NCI-H1694 treated with DMSO at 0.1 percent for 48 hours (cell line): ENCODE measurements at places on chromosomes 3 and 15.

DNA sequence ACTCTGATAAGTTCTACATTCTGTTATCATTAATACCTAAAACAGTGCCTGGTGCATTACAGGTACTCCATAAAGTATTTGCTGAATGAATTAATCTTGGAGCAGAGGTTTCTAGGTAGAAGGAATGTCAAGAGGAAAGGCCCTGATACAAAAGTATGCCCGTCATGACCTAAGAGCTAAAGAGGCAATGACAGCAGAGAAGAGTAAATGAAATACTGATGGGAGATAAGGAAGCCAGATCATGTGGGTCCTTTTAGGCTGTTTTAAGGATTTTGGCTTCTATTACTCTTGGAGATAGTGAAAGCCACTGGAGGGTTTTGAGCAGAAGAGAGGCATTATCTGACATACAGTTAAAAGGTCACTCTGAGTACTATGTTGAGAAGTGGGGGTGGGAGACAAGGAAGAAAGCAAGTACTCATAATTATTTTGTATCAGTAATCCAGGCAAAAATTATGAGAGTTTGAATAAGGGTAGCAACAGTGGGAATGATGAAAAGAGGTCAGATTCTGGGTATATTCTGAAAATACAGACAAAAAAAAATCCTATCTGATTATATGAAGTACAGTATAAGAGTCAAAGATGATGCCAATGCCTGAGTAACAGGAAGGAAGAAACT is 48.3 kb downstream of the DENND4A start:
- no peak for DNase-seq

- DNase-seq = no peak
Measured at GRCh38 chr3:56985460-56985859, 75.0 kb upstream of the SPATA12 start.

GRCh38 chr3:59277201-59277600 is 227.4 kb upstream of the CFAP20DC start:
- DNase-seq = no peak

- no peak for DNase-seq
Measured at GRCh38 chr3:127036209-127037020, 53.5 kb downstream of the PLXNA1 start.

- DNase-seq = no peak
Measured at GRCh38 chr15:67143646-67144045, 78.2 kb downstream of the SMAD3 start.

- no peak for DNase-seq
Measured at GRCh38 chr15:65085990-65086679, 9.6 kb downstream of the KBTBD13 start.

- no peak for DNase-seq
Measured at GRCh38 chr15:68997050-68997449, 17.4 kb upstream of the NOX5 start.

DNA sequence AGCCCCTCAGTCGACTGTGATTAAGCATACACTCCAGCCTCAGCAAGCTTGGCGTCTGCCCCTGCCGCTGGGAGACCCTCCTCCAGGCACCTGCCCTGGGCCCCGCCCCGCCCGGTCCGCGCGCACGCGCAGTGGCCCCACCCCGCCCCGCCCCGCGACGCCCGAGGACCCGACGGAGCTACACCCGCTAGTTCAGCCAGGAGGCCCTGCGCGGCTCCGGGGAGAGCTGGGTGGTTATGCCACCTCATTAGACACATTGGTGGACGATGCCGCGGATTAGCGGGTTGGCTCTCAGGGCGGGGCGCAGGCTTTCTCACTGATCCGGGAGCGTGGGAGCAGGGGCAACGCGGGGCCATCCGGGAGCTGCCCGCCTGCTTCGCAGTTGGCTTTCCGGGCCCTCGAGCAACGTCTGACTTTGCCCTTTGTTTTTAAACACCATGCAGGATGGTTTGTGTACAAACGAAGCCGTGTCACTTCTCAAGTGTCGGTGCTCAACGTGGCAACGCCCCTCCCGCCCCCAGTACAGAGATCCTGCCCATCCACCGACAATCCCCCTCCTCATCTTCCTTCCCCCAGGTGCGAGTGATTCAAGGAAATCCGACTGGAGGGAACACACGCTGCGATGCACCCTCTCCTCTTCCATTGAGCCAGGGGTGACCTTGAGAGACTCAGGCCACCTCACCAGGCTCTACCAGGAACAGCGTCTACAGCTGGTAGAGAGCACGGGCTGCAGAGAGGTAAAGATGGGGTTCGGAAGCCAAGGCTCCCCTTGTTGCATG is 109.3 kb downstream of the SHQ1 start:
- no peak for DNase-seq

DNA sequence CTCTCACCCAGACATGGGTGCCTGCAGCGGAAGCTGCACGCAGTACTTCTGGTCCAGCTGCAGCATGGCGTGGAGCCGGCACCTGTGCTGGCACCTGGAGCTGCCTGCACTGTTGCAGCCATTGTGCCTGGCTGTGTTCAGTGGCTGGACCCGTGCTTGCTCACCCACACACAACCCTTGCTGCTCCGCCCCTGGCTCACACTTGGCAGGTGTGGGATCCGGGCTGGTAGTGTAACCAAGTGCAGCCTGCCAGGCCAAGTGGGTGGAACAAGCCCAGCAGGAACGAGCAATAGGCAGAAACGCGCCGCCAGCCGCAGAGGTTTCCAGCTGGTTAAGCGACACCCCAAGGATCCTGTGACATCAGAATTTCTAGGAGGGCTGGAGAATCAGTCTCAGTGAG is 11.2 kb upstream of the SCAPER start:
- no peak for DNase-seq

GRCh38 chr3:145963111-145963510 is 197.9 kb downstream of the PLOD2 start:
- no peak for DNase-seq

GRCh38 chr3:138724443-138724842 is 110.3 kb downstream of the PIK3CB start:
- no peak for DNase-seq

DNA sequence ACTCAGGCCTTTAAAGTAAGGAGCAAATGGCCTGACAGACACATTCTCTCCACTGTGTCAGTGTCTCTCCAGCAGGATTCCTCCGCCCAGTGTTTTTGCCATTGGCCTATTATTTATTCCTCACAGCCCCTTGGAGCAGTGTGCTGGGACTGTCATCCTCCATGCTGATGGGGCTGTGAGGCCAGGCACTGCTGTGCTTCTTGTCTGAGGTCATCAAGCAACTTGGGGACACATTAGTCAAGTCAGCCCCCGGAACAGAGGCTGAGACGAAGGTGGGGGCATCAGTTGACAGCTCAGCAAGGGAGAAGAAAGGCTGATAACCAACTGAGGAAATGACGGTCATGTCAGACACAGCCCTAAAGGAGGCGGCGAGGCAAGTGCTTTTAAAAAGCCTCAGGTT is 67.4 kb downstream of the XXYLT1 start:
- DNase-seq = no peak

GRCh38 chr15:61182946-61183345 is 46.2 kb downstream of the RORA start:
- DNase-seq = no peak

GRCh38 chr3:137105277-137105977 is 147.6 kb downstream of the IL20RB start:
- DNase-seq = peak; percentile 88

DNA sequence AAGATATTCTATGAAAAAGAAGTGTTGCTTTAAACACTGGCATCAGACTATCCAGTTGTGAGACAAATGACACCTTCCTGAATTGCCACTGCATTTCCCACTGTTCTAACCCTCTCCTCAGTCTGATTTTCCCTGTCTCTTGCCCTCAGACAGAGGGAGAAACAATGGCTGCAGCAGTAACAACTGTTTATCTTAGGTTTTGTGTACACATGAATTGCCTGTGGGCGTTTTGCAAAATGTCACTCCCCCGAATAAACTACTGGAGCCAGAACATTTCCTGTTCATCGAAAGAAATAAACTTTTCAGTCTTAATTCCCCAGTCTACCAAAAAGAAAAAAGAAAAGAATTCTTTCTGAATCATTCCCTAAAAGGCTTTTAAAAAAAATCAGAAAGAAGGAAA is 155.1 kb downstream of the MAGI1 start:
- DNase-seq = no peak

- DNase-seq = no peak
Measured at GRCh38 chr3:182650568-182651128, 142.7 kb upstream of the ATP11B start.

- no peak for DNase-seq
Measured at GRCh38 chr15:40871749-40872617, 2.1 kb downstream of the RHOV start.

DNA sequence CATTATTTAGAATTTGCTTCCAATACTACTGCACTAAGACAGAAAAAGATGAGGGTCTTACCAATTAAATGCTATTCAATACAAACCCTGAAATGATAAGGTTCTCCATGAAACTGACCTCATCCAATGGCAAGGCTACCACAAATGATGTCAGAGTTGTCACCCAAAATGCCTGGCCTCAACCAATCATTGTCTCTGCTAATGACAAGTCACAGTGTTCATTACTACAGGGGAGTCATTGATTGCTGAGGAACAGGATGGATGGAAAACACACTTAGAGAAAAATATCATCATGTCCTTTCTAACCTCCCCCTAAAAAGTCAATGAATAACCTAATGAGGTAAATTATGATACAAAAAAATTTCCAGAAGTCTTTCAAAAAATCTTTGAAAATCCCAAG is 91.0 kb downstream of the FOXP1 start:
- DNase-seq = no peak

DNA sequence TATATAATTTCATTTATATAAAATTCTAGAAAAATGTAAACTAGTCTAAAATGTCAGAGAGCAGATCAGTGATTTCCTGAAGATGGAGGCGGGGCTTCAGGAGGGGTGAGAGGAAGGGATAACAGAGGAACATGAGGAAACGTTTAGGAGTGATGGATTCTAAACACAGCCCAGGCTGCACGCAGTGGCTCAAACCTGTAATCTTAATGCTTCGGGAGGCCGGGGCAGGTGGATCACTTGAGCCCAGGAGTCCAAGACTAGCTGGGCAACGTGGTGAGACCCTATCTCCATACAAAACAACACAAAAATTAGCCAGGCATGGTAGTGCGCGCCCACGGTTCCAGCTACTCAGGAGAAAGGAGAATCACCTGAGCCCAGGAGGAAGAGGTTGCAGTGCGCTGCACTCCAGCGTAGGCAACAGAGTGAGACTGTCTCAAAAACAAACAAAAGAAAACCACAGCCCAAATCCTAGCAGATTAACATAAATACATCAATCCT is 18.0 kb upstream of the IQCF1 start:
- DNase-seq = no peak

GRCh38 chr3:116740293-116740692 is 30.7 kb downstream of the TUSC7 start:
- DNase-seq = no peak

DNA sequence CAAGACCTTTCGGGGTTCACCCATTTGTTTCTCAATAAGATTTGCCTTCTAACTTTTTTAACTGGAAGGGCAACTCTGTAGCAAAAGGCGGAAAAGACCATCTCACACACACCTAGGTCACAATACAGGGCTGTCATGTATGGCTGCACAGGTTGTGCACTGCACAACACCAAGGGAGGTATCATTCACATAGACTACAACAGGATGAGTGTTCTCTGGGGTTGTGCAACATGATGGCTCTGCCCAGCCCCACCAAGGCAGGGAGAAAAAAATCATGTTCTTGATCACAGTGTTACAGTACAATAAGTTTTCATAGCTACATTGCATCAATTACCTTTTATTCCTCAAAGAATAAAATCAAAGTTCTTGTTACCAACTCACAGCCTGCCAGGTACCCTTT is 52.8 kb downstream of the ANXA2 start:
- DNase-seq = no peak

DNA sequence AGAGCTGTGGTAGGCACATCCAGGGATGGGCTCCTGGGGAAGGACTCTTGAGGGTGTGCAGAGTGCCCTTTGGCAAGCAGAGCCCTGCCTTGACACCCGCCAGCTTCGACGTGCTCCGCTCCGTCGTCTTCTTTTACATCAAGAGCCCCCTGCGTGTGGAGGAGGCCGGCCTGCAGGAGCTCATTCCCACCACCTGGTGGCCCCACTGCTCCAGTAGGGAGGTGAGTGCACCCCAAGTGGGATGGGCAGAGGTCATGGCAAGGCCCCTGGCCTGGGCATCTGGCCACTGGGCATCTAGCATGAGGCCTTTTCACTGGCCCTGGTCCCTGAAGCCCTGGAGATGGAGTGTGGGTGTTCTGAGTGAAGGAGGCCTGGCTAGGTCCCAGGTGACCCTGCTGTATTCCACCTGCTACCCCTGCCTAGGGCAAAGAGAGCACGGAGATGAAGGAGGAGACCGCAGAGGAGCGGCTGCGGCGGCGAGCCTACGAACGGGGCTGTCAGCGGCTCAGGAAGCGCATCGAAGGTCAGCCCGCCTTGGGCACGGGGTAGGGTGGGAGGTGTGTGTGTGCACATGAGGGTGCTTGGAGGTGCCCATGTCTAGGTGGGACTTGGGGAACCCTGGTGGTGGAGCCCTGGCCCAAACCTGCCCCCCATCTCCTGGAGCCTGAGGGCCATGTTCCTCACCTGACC is 12.2 kb downstream of the RNF123 start:
- DNase-seq = no peak

GRCh38 chr15:22966321-22967083 is 13.7 kb downstream of the CYFIP1 start:
- peak; percentile 37 for DNase-seq

GRCh38 chr3:67937498-67938118 is 283.2 kb upstream of the SUCLG2 start:
- no peak for DNase-seq

- DNase-seq = no peak
Measured at GRCh38 chr15:27638958-27639357, 460.2 kb downstream of the OCA2 start.

DNA sequence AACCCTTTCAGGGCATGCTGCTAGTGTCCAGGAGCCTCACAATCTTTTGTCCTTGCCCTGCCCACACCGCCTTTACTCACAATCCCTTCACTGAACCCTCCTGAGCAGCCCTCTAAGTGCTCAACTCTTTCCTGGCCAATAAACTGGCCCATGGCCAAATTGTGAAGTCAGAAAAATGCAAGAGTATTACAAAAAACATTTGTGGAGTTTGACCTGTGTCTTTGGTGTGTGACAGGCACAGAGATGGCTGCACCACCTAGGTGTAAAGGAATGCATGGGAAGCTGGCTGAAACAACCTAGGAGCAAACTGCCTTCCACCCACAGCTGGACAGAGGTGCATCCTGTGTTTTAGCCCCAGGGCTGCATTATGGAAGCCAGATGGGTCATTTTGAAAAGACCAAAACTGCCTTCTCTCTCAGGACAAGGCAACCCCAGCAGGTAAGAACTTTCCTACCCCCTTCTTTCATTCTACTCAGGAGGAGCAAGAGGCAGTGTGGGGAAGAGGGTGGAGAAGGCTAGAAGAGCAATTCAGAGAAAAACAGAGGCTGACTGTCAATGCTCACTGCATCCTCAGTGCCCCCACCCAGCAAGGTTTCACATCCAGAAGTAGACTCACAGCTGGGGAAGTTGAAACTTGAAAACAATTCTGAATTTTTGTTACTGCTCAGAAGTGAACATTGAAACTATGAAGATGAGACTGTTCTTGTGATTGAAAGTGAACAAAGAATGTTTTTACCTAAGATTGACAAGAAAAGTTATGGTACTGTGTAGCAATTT is 78.6 kb downstream of the TRIM42 start:
- DNase-seq = no peak

GRCh38 chr15:61151791-61152190 is 77.3 kb downstream of the RORA start:
- no peak for DNase-seq

- no peak for DNase-seq
Measured at GRCh38 chr3:156323466-156323865, 203.1 kb downstream of the KCNAB1 start.

- DNase-seq = no peak
Measured at GRCh38 chr3:57279685-57280084, 12.8 kb downstream of the ASB14 start.
